Breast epithelium (tissue), 4 donors: ENCODE measurements at places on chromosomes 2 and 18. TPM values are rescaled to one million over a fixed set of nuclear protein-coding genes. Genes with fewer than 3 reads are reported as not detected.

DNA sequence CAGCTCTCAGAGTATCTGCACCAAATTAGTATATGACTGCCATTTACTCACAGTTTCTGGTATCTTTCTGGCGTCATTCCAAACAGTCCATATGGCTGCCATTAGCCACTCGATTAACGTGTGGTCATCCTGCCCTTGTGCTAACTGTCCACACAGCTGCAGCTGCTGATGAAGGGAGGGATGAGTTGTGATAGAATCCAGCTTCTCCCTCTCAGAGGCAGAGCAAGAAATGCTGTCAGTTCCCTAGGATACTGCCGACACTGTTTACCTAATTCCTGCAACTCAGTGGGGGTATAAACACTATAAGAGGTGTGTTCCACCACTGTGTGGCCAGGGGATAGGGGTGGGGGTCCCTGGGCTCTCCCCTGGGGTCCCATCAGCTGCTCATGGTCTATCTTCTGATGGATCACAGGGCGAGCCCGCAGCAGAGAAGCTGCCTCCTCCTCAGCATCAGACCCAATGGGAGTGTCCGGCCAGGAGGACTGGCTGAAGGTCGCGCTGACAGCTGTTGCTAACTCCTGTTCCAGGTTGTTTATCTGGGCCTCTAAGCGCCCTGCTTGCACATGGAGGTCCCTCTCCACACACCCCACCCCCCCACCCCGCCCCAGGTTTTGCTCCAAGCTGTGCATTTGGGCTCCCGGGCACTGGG, 17.3 kb upstream of the KLHL23 start:
- no peaks in the 10 kb centered on the region for H3K36me3 ChIP-seq
- H3K27me3 ChIP-seq = no peaks in the 10 kb centered on the region
- H3K27ac ChIP-seq = peak overlapping the region; percentile 43
- no peak for DNase-seq
- peak overlapping the region; percentile 62 for H3K4me3 ChIP-seq
- no peaks in the 10 kb centered on the region for H3K4me1 ChIP-seq

Gene CD8B2
- total RNA-seq = 0.29 TPM

DNA sequence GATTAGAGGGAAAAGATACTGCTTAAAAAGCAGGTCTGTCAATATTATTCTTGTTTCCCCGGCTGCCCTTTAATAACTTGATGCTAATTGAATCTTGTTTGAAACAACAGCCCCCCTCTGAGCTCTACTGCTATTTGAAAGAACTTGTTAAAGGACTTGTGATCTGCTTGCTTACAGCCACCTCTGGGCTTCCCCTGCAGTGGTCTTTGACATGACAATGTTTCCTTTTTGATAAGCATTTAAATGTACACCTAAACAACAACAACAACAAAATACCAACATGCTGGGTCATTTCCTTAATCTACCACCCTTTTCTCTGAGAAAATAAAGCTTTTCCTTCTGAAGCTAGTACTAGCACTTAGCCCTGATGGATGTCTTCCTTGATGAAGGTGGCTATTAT, 3.9 kb downstream of the HOXD1 start:
- peaks cover 6% of the 10 kb centered on the region for H3K4me1 ChIP-seq
- no peak overlapping the region for H3K4me3 ChIP-seq
- H3K27ac ChIP-seq = no peak overlapping the region
- H3K27me3 ChIP-seq = peaks cover 46% of the 10 kb centered on the region

DNA sequence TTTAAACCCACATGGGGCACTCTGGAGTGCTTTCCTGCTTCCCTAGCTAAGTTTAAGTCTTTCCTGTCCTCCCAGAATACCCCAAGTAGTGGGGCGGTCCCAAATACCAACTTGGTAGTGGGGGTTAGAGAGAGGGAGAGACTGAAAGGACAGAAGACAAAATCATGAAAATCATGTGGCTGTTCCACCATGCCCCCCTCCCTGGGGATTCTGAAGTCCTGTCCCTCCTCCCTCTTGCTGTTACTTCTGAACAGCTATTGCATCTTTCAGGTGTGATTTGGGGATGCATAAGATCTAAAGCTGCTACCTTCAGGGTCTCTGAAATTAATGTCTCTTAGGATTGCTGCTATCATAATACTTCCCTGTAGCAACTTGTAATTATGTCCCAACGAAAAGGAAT, 266.9 kb upstream of the EPAS1 start:
- H3K27ac ChIP-seq = peak overlapping the region; percentile 20
- H3K4me3 ChIP-seq = no peak overlapping the region
- no peak for DNase-seq

Gene CNGA3
- total RNA-seq = under 0.01 TPM

DNA sequence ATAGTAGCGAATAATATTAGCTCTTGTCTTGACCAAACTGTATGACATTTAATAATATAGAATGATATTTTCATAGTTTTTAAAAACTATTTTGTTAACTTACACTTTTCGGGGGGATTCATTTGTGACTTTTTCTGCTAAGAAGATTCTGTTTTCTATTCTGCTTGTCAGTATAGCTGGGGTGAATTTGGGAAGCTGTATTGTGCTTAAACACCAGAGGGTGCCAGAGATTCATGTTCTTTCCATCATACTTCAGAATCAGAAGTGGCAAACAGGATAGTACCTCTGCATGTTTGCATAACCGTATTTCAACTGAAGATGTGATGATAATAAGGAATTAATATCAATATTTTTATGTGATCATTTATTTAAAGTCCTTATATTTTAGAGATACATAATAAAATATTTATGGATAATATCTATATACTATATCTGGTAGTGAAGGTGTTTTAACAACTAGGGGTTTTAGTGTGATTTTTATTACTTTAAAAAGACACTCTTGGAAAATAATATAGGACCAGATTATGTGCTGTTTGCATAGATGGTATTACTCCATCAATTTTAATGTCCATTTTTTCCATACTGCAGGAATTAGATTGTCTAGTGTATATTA, 81.0 kb downstream of the TAF4B start:
- H3K36me3 ChIP-seq = no peaks in the 10 kb centered on the region
- no peaks in the 10 kb centered on the region for H3K27me3 ChIP-seq
- H3K4me1 ChIP-seq = no peaks in the 10 kb centered on the region
- peak; percentile 27 for DNase-seq
- no peak overlapping the region for H3K4me3 ChIP-seq
